IMR-90 (cell line): ENCODE measurements at places on chromosomes 1 and 21. TPM values are rescaled to one million over a fixed set of nuclear protein-coding genes. Genes with fewer than 3 reads are reported as not detected.

PLA2G2C gene
- not detected in 2 replicates for total RNA-seq

NOS1AP gene
- total RNA-seq: under 0.01 and 0.18 TPM in 2 replicates

CLCNKA gene
- total RNA-seq: not detected in 2 replicates

GBP7 gene
- not detected in 2 replicates for total RNA-seq

TSHB gene
- total RNA-seq: not detected in 2 replicates

VANGL2 gene
- total RNA-seq: 0.28 and 0.36 TPM in 2 replicates

DUSP10 gene
- total RNA-seq: 59.1 and 71.4 TPM in 2 replicates

PYHIN1 gene
- total RNA-seq: not detected in 2 replicates

DNA sequence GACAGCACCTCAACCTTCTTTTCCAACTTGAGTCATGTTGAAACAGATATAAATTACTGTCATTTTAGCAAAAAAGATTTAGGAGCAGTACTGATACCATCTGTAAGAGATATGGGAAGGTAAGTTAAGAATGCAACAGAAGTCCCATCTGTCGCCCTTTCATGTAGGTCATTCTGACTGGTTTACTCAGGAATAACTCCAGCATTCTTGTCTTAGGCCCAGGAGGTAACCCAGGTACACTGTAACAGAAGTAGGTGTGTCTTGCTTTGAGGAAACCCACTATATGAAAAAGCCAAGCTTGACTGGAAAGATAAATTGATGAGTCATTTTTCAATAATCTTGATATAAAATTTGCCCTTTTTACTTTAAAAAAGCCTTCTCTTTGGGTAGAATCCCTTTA, 35.4 kb downstream of the PGM1 start:
- peaks cover 17% of the 10 kb centered on the region for H3K36me3 ChIP-seq
- H3K27ac ChIP-seq: no peak overlapping the region
- no peaks in the 10 kb centered on the region for H3K27me3 ChIP-seq
- H3K4me1 ChIP-seq: peaks cover 6% of the 10 kb centered on the region; the same call in 1 of the 2 replicates

DNA sequence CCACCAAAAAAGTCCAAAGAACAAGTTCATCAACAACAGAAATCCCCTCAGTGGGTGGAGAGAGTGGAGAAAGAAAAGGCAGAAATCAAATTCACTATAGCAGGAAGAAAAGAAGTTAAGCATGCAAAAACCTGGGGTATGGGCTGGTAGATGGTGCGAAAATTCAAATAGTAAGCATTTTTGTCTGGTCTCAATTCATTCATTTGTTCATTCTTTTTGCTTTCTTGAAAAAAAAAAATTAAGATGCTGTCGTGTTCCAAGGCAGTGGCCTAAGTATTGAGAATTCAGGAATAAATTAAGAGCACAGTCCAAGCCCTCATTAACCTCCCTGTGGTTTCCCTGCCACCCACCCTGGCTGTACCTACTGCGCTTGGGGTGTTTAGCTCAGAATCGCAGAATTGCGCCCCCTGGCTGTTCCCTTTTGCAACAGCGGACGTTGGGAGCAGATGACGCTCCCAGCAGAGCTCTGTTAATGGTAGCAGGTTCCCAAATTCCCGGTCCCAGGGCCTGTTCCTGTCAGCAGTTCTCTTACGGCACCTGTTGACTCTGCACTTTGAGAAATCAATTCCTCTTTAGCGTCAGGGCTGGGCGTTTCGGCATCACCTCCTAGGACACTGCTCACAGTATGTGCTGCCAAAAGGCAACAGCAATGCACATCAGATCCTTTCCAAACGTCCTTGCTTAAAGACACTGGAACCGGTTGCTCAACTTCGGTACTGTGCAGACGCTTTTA, 34.0 kb upstream of the SSX2IP start:
- no peaks in the 10 kb centered on the region for H3K27me3 ChIP-seq
- DNase-seq: no peak
- H3K4me1 ChIP-seq: peaks cover 12% of the 10 kb centered on the region
- H3K4me3 ChIP-seq: no peak overlapping the region
- no peaks in the 10 kb centered on the region for H3K36me3 ChIP-seq

DNA sequence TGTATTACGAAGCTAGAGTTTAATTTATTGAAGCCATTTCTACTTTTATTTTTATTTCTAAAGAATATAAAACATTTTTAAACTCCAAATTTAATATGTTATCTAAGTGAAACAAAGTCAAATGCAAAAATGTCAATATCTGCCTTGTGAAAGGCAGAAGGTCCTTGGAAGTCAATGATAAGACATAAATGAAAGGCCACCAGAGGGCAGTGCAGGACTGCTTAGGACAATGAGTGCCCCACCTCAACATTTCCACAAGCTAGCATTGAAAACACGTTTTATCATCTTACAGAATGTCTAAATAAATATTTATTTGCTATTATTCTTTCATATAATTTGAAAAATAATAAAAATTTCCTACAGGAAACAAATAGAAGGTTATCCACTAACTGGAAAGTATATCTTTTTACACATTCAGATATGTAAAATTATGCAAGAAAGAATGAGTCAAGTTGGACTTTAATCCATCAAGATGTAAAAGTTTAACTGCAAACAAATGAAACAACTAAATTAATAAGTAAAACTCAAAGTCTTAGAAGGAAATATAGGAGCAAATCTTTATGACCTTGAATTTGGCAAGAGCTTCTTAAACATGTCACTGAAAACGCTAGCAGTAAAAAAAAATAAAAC, 140.1 kb upstream of the FMN2 start:
- peak; percentile 73 for DNase-seq
- H3K27ac ChIP-seq: no peak overlapping the region
- H3K27me3 ChIP-seq: peaks cover 5% of the 10 kb centered on the region
- no peaks in the 10 kb centered on the region for H3K36me3 ChIP-seq
- H3K4me1 ChIP-seq: no peaks in the 10 kb centered on the region

DNA sequence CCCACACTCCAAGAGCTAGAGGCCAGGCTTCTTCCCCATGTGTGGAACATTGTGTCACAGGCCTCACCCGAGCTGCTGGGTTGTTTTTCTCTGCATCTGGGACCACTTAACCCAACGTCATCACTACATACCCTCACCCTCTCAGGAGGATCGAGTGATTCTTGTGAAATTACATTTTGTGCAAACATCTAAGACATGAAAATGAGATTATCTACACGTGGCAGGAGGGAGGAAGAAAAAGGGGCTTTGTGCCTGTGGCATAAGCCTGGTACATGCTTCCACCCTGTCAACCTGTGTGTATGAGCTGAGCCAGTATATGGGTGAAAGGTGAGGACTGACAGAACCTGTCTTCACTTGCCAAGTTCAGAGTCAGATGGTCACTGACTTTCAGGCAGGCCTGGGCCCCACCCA, 1.6 kb downstream of the CPT2 start:
- H3K27me3 ChIP-seq: no peaks in the 10 kb centered on the region
- H3K4me1 ChIP-seq: peaks cover 13% of the 10 kb centered on the region
- H3K27ac ChIP-seq: 0 out of 2 replicates have a peak overlapping the region, but pooled peaks have one; percentile 17
- H3K4me3 ChIP-seq: no peak overlapping the region

DNA sequence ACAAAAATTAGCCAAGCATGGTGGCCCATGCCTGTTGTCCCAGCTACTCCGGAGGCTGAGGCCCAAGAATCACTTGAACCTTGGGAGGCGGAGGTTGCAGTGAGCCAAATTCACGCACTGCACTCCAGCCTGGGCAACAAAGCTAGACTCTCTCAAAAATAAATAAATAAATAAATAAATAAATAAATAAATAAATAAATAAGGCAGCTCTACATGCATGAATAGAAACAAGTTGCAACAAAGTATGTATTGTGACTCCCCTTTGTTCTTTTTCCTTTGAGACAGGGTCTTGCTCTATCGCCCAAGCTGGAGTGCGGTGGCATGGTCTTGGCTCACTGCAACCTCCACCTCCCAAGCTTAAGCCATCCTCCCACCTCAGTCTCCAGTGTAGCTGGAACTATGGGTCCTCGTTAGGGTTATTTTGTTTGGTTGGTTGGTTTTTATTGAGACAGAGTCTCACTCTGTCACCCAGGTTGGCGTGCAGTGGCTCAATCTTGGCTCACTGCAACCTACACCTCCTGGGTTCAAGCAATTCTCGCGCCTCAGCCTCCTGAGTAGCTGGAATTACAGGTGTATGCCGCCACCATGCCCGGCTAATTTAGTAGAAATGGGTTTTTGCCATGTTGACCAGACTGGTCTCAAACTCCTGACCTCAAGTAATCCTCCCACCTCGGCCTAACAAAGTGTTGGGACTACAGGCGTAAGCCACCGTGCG, 8.0 kb downstream of the USP48 start:
- no peaks in the 10 kb centered on the region for H3K27me3 ChIP-seq
- no peaks in the 10 kb centered on the region for H3K36me3 ChIP-seq
- peaks cover 8% of the 10 kb centered on the region for H3K4me1 ChIP-seq
- DNase-seq: no peak
- H3K4me3 ChIP-seq: no peak overlapping the region

- H3K27me3 ChIP-seq: no peaks in the 10 kb centered on the region
- H3K4me1 ChIP-seq: no peaks in the 10 kb centered on the region
- no peak overlapping the region for H3K27ac ChIP-seq
- DNase-seq: no peak
Observed at GRCh38 chr21:31505975-31506374, 153.5 kb upstream of the SOD1 start.

GRCh38 chr1:194473766-194474165, 1287.4 kb upstream of the B3GALT2 start:
- H3K4me3 ChIP-seq: no peak overlapping the region
- H3K27me3 ChIP-seq: no peaks in the 10 kb centered on the region
- DNase-seq: no peak

DNA sequence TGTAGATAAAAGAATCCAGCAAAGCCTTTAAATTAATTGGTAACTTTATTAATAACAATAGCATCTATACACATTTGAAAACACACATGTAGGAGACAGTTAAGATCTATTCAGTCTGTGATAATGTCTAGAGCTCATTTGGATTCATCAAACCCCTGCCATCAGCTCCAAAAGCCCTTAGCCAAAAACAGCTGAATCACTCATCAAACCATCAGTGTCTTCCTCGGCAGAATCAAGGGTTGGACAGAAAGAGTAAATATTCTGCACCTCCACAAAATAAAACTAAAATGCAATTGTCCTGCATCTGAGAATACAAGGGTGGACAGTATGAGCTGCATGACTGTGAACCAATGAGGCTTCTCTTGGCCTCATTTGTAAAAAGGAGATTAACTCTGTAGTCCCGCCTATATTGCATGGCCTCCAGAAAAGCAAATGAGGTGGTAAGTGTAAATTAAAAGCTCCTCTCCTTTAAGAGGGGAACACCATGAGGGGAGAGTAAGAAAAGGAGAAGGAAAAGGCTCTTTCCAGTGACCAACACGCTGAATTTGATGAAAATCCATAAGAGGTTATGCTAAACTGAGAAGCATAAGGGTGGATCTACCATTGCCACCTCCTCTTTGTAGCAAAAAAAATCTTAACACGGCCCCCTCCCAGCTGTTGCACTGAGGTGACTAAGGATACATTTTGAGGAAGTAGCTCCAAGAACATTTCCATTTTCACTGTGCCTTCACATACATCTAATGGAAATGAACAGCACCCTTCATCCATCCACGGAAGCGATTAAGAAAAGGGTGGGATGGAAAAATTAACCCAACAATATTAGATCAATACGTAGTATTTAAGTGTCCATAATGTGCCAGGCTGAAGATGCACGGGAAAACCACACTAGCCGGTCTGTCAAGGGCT, 14.7 kb upstream of the BOLA1 start:
- H3K4me1 ChIP-seq: peaks cover 3% of the 10 kb centered on the region; the same call in 1 of the 2 replicates
- H3K36me3 ChIP-seq: no peaks in the 10 kb centered on the region
- H3K4me3 ChIP-seq: peak overlapping the region; percentile 47
- DNase-seq: peak; percentile 30

GRCh38 chr1:212595787-212596714, 12.5 kb upstream of the ATF3 start:
- peak; percentile 99 for DNase-seq
- peaks cover 10% of the 10 kb centered on the region for H3K4me1 ChIP-seq
- H3K4me3 ChIP-seq: peak overlapping the region; percentile 31; the same call in 1 of the 2 replicates

GRCh38 chr1:211788626-211789025, 41.9 kb downstream of the LPGAT1 start:
- peaks cover 10% of the 10 kb centered on the region for H3K36me3 ChIP-seq
- no peaks in the 10 kb centered on the region for H3K27me3 ChIP-seq
- no peak overlapping the region for H3K27ac ChIP-seq
- H3K4me1 ChIP-seq: no peaks in the 10 kb centered on the region
- no peak overlapping the region for H3K4me3 ChIP-seq

- H3K4me1 ChIP-seq: no peaks in the 10 kb centered on the region
- H3K27ac ChIP-seq: no peak overlapping the region
- H3K27me3 ChIP-seq: peaks cover 11% of the 10 kb centered on the region
- no peaks in the 10 kb centered on the region for H3K36me3 ChIP-seq
- no peak for DNase-seq
Observed at GRCh38 chr1:92993581-92993980, 32.3 kb upstream of the DIPK1A start.

GRCh38 chr1:216464489-216464888, 41.2 kb upstream of the USH2A start:
- no peaks in the 10 kb centered on the region for H3K36me3 ChIP-seq
- peaks cover 14% of the 10 kb centered on the region for H3K4me1 ChIP-seq
- DNase-seq: peak; percentile 98
- no peaks in the 10 kb centered on the region for H3K27me3 ChIP-seq
- no peak overlapping the region for H3K27ac ChIP-seq
